ENCODE measurements at places on chromosomes 11 and 22. TPM values are rescaled to one million over a fixed set of nuclear protein-coding genes. Genes with fewer than 3 reads are reported as not detected.

DNA sequence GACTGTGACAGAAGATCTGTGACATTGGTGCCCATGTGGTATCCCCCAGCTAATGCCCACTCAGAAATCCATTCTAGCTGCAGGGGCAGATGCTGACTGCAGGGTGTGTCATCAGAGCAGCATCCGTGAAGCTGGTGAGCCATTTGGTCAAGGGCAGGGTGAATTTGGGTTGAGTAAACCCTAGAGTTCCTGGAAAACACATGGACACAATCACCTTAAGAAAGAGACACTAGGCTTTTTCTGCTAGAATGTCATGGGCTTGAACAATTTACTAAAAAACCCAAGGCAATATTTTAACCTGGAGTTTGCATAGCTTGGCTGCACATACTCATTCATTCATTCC is 100.0 kb downstream of the ADAMTS15 start:
- DNase-seq, result peak; percentile 20

GRCh38 chr11:47108214-47108613 is 68.5 kb downstream of the ARFGAP2 start:
- no peak for DNase-seq

DNA sequence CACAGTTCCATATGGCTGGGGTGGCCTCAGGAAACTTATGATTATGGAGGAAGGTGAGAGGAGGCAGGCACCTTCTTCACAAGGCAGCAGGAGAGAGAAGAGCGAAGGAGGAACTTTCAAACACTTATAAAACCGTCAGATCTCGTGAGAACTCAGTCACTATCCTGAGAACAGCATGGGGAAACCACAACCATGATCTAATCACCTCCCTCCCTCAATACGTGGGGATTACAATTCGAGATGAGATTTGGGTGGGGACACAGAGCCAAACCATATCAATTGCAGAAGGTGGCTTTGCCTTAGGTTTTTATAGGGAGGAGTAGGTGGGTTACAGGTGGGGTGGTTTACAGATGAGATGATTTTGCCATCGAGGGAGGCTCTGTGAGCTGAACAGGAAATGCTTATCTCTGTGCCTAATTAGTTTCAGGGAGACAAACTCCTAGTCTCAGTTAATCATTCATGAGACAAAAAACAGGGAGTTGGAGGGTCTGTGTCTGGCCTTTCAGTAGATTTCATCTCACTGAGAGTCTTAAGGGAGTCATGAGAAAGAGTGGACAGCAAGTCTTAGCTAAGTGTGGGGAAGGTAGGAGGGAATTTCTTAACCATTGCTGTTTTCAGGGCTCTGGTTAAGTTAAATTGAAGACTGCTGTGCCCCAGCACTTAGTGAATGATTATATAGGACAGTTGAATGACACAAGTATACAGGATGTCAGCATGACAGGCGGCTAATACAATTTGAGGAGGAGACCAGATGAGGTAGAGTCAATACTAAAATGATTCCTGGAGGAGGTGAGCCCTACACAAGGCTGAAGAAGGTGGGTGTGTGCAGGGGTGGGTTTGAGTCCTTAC is 47.7 kb downstream of the CWC15 start:
- no peak for DNase-seq

- DNase-seq, result no peak
Measured at GRCh38 chr11:63839508-63840355, 822 bp downstream of the MARK2 start.

- DNase-seq, result peak; percentile 83
Measured at GRCh38 chr22:41565403-41566054, 4.7 kb downstream of the CSDC2 start.

DNA sequence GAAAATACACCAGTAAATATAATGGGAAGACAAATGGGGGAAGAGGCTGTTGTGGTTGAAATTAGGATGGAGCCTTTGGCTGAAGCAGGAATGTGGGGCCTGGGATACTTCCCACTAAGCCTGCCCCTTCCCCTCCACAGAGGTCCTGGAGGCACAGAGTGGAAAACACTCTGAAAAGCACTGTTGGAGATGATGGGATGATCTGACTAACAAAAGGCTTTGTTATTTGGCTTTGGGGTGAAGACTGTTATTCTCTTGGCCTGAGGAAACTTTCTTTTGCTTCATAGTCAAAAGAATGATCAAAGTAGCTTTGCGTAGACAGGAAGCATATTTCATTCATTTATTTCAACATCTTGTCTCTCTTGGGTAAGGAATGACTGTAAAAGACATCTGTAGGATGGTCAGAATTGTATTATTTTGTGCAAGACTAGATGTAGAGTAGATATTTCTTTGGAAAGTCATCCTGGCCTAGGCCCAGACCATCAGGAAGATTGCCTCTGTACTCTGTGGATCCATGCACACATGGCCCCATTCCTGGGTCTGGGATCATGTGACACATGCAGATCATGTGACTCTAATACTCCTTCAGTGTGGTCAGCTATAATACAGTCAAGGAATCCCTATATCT is 111.4 kb downstream of the SPON1 start:
- DNase-seq, result peak; percentile 73

Gene MYBPC3
- total RNA-seq, result not detected

Gene NXPE2
- total RNA-seq, result not detected

Gene VPREB1
- total RNA-seq, result not detected

Gene ASCL3
- not detected for total RNA-seq

Data from fibroblast of the aortic adventitia (primary cell).